ENCODE measurements at places on chromosomes 7 and 10.
A peak's percentile ranks its signal among the peaks of the same experiment; 100 is the strongest.

DNA sequence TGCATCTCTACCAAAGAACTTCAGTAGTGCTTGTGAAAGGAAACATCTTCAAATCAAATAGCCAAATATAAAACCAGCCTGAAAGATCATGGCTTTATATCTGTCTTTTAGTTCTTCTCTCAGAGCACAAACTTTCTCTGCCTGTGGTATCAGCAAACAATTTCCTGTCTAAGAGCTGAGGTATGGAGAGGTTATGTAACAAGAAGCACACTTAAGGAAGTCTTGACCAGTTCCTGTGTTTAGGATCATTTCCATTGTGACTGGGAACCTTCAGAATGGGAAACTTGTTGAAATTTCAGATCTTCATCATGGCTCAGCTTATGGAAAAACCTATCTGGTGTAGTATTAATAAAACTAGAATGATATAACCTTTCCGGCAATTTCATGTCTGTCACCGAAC lies 148.8 kb downstream of the MBL2 start:
- no peak for DNase-seq

DNA sequence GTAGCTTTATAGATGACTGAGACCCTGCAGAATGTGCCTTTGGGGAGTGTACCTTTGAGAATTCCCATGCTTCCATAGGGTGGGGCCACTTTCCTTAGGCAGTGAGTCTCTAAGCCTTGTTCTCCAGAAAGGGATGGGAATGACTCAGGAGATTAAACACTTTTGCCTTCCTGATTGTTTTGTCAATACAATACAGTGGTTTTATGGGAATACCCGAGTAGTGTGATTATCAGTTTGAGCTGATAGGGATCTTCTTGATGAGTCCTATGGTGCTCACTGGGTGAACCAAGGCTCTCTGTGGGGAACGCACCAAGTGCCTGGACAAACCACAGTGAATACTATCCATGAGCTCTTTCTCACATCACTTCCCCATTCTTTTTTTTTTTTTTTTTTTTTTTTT lies 6.3 kb downstream of the MYOF start:
- peak; percentile 64 for DNase-seq

- DNase-seq, result no peak
Observed at GRCh38 chr7:74153736-74154135, 20.4 kb upstream of the EIF4H start.

DNA sequence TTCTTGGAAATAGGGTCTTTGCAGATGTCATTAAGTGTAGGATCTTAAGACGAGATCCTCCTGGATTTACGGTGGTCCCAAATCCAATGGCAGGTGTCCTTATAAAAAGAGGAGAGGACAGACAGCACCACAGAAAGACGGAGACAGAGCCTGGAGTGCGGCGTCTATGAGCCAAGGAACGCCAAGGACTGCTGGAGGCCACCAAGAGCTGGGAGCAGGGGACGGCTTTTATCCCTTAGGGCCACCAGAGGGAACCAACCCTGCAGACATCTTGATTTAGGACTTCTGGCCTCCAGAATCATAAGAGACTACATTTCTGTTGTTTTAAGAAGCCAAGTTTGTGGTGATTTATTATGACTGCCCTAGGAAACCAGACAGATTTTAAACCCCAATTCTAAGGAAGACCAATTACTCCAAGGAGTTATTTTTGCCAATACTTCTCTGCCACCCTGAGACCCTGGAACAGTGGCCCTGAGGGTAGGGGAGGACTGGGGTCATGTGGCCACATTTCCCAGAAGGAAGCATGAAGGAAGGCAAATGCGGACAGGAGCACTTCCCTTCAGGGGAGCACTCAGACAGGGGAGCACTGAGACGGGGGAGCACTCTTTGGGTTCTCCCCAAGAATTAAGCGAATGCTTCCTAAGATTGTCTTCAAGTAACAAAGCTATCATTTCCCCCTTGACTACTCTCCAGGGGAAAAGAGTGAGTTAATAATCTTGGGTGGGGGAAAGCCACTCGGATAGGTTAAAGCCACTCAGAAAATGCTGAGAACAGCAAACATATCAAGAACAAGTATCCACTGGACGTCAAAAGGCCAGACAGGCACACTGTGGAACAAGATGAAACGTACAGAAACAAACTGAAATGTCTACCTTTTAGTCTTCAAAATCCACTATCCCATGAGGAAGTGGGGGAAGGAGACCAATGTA lies 67.5 kb downstream of the CHST15 start:
- DNase-seq, result peak; percentile 10

DNA sequence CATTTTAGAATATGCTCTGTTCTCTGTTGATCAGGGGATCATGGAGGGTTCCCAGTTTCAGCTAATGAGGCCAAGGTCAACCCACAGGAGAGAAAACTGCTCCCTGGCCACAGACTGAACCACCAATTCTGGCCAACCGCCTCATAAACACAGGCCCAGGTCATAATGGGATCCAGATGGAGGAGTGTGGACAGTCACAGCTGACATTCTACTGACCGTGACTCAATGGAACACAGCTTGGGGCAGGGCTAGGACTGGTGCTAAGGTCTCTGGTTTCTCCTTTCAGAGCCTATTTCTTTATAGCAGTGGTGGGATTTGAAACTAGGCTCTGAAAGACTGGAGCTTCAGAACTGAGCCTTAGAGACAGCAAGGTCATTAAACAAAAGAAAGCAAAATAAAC lies 68.3 kb downstream of the HIPK2 start:
- peak; percentile 66 for DNase-seq

DNA sequence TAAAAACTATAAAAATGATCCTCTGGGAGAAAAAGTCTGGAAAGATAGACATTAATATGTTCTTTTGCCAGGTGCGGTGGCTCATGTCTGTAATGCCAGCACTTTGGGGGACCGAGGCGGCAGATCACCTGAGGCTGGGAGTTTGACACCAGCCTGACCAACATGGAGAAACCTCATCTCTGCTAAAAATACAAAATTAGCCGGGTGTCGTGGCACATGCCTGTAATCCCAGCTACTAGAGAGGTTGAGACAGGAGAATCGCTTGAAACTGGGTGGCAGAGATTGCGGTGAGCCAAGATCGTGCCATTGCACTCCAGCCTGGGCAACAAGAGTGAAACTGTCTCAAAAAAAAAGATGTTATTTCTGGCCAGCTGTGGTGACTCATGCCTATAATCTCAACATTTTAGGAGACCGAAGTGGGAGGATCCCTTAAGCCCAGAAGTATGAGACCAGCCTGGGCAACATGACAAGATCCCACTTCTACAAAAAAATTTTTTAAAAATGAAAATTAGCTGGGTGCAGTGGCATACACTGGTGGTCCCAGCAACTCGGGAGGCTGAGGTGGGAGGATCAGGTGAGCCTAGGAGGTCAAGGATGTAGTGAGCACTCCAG lies 101.9 kb upstream of the LRRN3 start:
- DNase-seq, result no peak

DNA sequence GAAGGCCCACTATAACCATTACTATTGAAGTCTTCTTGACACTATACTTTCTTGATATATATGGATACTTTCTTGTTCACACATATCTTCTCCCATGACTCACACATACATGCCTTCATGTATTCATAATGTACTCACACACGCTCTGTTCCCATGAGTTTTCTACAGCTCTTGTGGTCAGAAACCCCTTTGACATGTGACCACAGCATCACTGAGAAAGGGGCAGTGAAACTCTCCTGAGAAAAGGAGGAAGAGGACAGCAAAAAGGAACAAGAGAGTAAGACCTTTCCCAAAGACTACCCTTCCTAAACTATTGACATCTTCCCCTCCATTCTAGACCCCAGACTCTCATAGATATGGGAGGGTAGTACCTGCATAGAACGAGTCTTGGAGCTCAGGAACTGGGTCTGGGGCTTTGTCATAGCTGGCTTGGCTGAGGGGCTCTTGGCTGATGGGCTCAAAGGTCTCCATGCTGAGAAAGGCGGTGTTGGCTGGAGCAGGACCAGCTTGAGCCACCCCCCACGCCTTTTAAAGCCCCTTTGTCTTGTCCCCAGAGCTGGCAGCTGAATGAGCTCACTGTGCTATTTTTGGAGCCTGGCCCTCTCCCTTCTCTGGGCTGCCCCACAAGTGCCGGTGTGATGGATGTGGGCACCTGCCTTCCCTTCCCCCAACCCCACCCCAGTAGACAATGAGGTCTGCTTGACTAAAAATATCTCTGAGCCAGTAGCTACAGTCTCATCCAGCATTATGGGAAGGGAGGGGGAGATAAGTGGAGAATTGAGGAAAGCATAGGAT lies 5.1 kb downstream of the SYNPO2L start:
- DNase-seq, result peak; percentile 90

DNA sequence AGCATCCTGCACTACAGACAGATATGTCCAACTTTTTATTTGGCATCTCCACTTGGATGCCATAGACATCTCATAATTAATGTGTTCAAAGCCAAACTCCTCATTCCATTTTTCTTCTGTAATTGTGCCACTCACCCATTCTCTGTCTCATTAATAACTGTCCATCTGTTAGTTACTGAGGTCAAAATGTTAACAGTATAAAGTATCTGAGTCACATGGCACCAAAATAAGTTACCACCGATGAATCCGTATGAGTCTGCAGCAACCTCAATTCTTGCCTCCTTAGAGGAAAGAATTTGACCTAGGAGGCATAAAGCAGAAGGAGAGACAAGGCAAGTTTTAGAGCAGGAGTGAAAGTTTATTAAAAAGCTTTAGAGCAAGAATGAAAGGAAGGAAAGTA lies 16.5 kb upstream of the NT5C3A start:
- no peak for DNase-seq

GRCh38 chr10:35005868-35006267 lies 84.3 kb downstream of the CUL2 start:
- peak; percentile 93 for DNase-seq

GRCh38 chr10:123795846-123796590 lies 95.6 kb downstream of the CPXM2 start:
- peak; percentile 9 for DNase-seq

DNA sequence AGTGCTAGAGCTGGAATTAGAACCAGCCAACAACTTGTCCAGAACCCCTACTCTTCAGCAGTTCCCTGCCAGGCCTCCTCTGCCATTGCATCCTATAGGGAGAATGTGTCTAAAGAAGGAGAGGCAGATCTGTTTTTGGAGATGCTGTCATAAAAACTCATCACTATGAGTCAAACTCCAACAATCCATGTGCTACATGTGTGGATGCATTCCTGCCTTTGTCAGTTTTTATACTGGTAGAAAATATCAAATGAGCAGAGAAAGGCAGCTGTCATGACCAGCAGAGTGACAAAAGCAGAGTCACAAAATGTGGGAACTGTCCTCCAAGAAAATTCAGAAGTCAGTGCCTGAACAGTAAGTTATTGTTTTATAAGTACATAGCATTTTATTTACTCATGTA lies 93.0 kb downstream of the ABLIM1 start:
- peak; percentile 78 for DNase-seq

- no peak for DNase-seq
Observed at GRCh38 chr7:55048221-55048859, 29.5 kb downstream of the EGFR start.

DNA sequence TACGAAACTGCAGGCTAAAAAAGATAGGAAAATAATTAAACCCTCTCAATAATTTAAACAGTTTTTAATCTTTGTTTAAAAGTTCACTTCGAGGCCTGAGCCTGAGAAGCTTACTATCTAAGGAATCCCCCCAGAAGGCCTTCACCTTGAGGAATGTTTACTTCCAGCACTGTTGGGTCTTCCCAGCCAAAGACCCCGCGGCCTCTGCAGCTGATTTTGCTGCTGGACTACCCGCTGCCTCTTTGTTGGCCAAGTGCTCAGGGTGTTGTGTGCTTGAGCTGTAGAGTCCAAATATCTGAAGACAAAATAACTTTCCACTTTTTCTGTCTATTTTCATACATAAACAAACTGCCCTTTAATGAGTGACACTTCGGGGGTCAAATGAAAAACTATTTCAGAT lies 292.7 kb downstream of the GLRX3 start:
- DNase-seq, result no peak

GRCh38 chr7:30445770-30446169 lies 32.8 kb downstream of the NOD1 start:
- DNase-seq, result peak; percentile 46

GRCh38 chr10:15859906-15860691 lies at the start of gene MINDY3:
TSS of gene MINDY3 (minus strand) at chr10:15860507. CDS start at chr10:15860299, 208 bp downstream.
- peak; percentile 78 for DNase-seq

GRCh38 chr7:47392241-47392759 lies 189.6 kb downstream of the TNS3 start:
- peak; percentile 98 for DNase-seq

DNA sequence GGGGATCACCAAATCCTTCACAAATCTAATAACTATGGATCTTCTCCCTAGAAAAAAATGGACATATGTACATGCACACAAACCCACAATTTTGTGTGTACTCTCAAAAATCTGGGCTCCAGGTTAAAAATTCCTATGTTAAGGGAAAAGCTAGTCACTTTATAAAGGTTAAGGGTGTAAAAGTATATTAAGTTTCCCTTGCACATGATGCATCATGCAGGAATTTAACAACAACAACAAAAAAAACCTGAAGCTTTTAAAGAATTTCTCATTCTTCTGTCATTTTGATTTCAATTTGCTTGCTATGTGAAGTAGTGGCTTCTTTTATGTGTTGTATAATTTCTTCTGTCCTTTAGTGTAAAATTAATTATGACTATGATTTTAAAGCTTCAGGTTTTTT lies 123.7 kb downstream of the CNOT4 start:
- no peak for DNase-seq

DNA sequence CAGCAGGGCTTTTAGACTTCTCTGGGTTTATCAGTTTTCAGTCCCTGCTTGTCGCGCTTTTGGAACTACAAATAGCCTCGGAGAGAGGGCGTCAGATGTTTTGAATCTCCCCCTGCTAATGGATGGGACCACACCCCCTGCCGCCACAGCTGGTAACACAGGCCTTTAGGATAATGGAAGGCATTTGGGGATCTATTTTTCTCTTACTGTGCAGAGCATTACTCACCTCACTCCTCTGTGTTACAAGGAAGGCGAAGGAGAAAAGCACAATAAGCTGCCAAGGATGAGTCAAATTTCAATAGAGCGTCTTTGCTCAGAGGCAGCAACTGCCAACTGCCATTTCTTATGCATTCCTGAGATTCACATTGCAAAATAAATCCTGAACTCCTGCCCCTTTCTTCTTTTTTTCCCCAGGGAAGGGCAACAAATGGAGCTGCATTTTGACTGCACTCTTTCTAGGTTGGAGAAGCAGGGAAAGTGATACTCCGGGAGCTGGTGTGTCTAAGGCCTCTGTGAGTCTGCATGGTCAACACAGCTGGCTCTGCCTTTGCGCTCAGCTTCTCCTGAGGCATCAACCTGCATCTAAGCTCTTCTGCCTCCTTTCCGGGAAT lies 31.5 kb upstream of the SMNDC1 start:
- DNase-seq, result peak; percentile 98

DNA sequence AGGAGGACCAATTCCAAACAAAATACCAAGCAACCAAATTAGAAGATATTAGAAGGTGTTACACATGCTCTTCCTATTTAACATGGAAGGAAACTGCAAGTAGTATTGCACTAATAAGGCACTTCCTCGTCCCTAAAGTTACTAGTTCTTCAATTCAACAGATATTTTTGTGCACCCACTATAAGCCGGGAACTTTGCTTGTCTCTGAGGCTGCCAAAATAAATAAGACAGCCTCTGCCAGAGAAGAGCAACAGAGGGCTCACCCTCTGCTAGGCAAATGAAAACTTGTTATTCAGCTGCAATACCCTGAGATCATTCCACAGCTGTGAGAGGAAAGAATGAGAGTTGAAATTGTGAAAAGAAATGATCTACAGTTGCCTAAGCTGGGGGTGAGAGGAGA lies 37.4 kb upstream of the GSAP start:
- no peak for DNase-seq

- DNase-seq, result peak; percentile 10
Observed at GRCh38 chr10:11595395-11595692, 16.1 kb downstream of the USP6NL start.

- no peak for DNase-seq
Observed at GRCh38 chr7:150435047-150435389, 15.4 kb upstream of the GIMAP8 start.
